ENCODE measurements at places on chromosomes 5 and 9.

GRCh38 chr9:109035684-109036423 is 22.6 kb upstream of the CTNNAL1 start:
- peak; percentile 61 for DNase-seq

- DNase-seq = no peak
These were observed 175.1 kb upstream of the MSX2 start for GRCh38 chr5:174549254-174549653.

DNA sequence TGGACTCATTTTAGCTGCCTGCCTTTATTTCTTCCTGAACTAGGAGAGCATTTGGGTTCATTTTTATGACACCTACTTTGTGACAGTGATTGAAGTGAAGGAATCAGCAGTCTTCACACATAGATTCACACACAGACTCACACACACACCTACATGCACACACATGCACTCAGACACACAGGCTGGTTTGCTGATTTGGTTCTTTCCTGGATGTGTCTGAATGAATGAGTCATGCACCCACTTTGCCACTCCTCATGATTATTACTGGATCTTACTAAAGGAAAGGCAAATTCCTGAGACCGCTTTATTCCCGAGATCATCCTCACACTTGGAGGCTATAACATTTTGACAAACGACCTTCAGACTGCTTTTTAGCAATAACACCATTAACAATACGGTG is 529.5 kb downstream of the AGTPBP1 start:
- DNase-seq = no peak

GRCh38 chr5:179558932-179559283 is 8.6 kb downstream of the RUFY1 start:
- DNase-seq = no peak

DNA sequence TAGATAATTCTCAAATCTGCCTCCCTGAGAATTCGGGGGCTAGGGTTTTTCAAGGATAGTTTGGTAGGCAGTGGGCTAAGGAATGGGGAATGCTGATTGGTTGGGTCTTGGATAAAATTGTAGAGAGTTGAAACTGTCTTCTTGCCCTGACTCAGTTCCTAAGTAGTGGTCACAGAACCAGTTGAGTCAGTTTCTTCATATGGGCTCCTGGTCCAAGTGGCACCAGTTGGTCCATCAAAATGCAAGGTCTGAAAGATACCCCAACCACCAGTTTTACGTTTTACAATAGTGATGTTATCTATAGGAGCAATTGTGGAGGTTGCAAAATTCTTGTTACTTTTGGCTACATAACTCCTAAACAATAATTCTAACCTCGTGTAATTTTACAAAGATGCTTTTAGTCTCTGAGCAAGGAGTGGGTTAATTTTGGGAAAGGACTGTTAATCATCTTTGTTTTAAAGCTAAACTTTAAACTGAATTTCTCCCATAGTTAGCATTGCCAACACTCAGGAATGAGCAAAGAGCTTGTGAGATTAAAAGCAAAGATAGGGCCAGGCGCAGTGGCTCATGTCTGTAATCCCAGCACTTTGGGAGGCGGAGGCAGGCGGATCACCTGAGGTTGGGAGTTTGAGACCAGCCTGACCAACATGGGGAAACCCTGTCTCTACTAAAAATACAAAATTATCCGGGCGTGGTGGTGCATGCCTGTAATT is 7.7 kb downstream of the CDK7 start:
- no peak for DNase-seq

DNA sequence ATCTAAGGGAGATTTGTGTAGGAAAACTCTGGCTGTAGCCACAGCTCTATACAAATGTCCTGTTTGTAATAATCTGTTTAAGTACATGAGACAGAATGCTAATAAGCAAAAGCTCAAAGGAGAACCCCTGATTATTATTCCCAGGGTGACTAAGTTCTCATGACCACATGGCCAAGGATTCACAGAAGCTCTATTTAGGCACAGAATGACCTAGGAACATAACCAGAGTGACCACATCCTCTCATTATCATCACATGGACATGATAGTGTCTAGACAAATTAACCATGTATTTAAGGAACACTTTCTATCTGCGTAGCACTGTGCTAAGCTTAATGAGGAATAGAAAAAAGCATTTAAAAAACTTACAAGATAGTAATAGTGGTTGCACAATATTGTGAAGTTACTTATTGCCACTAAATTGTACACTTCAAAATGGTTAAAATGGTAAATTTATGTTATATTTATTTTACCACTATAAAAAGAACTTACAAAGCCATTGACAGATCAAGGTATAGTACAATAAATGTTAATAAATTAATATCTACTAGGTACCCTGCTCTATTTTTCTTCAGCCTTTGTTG is 56.3 kb downstream of the STX17 start:
- DNase-seq = no peak

- DNase-seq = no peak
These were observed 17.7 kb upstream of the ANGPTL2 start for GRCh38 chr9:127140181-127140580.

DNA sequence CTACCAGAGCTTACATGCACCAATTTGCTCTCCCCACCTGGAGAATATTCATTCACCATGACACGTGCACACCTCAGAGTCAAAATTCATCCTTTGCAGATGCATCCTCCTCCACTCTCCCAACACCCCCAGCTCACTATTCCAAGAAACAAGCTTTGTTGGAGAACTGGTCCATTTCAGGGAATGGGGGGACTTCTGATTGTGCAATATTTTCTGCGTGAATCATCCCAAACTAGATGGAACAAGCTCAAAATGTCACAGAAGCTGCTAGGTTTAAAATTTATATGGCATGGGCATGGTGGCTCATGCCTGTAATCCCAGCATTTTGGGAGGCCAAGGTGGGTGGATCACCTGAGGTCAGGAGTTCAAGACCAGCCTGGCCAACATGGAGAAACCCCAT is 3.6 kb downstream of the GLDC start:
- no peak for DNase-seq

GRCh38 chr9:106717686-106718085 is 145.3 kb upstream of the ZNF462 start:
- no peak for DNase-seq

GRCh38 chr5:131957721-131958441 is 12.4 kb upstream of the MEIKIN start:
- no peak for DNase-seq

GRCh38 chr9:87556039-87556438 is 58.4 kb downstream of the DAPK1 start:
- DNase-seq = no peak

GRCh38 chr9:134442085-134442474 is 115.8 kb downstream of the RXRA start:
- DNase-seq = no peak

DNA sequence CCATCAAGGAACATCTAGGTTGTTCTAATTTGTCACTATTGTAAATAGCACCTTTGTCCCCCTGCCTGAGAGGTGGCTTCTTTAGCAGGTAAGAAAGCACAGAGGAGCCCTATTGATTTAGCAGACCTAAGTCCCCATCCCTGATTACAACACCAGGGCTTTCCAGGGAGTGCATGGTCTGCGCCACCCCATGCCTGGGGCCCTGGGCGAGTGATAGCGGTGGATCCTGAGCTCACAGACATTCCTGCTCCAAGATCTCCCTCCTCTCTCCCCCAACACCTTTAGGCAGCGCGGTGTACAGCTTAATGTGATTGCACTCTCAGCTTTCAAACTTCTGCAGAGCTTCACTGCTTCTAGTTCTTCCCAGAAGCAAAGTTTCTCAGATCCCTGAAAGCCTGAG is 67.4 kb upstream of the WWC1 start:
- no peak for DNase-seq

DNA sequence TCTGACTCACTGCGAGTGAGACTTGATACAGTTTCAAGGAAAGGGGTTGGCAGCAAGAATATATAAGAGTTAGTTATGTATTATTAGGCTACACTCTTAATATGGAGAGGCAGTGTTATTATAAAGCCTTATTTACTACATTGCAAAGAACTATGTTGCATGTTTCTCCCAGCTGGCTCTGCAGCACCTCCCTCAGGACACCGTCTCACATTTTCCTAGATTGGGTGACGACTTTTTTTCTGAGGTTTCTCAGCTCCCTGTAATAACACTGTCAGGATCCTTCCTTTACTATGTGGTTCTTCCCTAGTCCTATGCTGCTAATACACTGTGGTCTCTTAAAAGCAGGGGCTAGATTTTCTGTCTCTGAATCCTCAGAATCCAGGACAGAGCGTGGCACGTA is 153.7 kb downstream of the INSYN2B start:
- no peak for DNase-seq

DNA sequence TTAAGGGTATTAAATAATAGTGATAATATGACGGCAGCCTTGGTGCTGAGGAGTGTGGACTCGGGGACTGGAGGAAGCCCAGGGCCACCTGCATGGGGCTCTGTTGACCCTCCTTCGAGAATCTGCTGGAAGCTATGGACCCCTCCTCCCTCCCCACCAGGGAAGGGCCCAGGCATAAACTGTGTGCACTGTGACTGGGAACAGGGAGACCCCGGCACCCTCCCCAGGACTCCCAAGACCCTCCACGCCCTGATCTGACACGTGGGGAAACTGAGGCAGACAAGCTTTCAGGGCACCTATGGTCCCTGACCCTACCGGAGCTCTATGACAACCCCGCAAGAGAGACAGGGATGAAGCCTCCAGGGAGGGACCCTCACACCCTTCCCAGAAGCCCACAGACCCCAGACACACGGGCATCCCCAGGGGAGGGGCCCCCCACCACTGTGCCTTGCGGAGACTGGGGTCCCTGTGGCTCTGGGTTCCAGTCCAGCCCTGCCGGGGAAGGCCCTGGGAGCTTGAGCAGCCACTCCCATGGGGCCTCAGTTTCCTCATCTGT is 6.5 kb upstream of the EGFL7 start:
- no peak for DNase-seq

DNA sequence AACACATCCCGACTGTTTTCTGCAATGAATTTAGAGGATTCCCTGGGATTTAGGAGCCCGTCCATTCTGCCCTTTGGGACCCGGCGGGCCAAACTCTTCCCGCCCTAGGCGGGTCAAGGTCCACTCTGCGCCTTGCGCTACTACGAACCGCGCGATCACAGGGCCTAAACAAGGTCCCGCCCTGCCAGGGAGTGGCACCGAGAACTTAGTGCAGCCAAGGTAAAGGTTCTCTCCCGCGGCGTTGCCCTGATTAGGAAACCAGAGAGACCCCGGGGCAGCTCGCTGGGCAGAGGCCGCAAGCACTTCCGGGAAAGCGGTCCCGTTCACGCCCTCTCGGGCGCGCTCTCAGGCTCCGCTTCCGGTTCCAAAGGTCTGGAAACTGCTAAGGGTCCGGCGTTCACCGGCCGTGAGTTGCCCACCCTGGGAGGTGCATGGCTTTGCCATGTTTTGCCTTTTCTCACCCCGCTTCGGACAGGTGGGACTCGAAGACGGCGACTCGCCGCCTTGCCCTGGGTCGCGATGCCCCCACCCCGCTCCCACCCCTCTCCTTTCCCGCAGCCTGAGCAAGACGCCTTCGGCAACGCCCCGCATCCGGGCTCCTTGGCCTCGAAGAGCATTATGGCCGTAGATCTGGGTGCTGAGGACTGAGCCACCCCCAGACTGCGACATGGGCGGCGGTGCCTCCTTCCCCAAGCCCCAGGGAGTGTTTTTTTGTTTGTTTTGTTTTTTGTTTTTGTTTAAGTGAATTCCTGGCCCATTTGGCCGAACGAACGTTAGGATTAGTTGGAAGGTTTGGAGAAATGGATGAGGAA is 23.4 kb downstream of the HNRNPK start:
- DNase-seq = peak; percentile 56

- DNase-seq = no peak
These were observed 45.4 kb upstream of the FBXW11 start for GRCh38 chr5:172051643-172052339.

GRCh38 chr9:121498487-121499176 is 1.0 kb downstream of the GGTA1 start:
- DNase-seq = peak; percentile 46

Data from uterus (tissue), 4 donors.